ENCODE measurements at places on chromosomes 6 and 20. TPM values are rescaled to one million over a fixed set of nuclear protein-coding genes. Genes with fewer than 3 reads are reported as not detected.

Gene TMEM151B
- 0.10 TPM for total RNA-seq

Gene ZNF391
- 3.0 TPM for total RNA-seq

Gene PKHD1
- 1.3 TPM for total RNA-seq

Gene ID1
- total RNA-seq = 130 TPM

Gene BTN3A1
- total RNA-seq = 28.6 TPM

Gene OPRM1
- total RNA-seq = not detected

DNA sequence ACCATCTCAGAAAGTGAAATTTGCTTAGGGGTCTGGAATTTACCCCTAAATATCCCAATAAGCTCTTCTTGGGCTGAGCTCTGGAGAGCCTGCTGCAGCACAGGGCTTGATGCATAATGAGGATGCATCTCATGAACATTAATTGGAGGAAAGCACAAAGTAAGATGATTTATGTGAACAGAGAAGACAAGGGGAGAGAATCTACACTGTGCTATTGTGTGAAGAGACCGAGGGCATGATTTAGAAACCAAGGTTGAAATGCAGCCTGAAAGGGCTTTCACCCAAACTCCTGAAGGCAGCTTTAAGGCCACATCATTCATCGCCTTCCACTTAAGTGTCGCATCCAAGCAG, 27.8 kb upstream of the GPR63 start:
- no peak for DNase-seq

- DNase-seq = no peak
These were observed 107.4 kb upstream of the NAA20 start for GRCh38 chr20:19909725-19910124.

DNA sequence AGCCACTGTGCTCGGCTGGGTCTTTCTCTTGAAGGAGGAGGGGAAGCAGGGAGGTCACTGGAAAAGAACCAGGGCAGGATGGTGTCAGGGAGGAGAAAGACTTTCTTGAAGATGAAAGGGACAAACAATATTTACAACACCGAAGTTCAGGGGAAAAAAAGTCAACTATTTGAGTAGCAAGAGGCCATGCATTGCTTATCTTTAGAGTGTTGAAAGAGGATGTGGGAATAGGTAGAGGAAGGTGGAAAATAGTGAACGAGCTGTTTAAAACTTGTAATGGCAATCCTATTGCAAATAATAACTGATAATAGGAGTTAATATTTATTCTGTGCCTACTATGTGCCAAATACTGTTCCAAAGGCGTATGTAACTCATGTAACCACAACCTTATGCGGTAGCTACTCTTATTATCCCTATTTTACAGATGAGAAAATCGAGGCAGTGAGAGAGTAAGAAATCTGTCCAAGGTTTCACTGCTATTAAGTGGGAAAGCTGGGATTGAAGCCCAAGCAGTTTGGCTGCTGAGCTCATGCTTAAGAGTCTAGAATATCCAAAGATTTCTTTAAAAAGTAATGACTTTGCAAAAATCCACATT, 12.7 kb upstream of the MLIP start:
- DNase-seq = no peak

DNA sequence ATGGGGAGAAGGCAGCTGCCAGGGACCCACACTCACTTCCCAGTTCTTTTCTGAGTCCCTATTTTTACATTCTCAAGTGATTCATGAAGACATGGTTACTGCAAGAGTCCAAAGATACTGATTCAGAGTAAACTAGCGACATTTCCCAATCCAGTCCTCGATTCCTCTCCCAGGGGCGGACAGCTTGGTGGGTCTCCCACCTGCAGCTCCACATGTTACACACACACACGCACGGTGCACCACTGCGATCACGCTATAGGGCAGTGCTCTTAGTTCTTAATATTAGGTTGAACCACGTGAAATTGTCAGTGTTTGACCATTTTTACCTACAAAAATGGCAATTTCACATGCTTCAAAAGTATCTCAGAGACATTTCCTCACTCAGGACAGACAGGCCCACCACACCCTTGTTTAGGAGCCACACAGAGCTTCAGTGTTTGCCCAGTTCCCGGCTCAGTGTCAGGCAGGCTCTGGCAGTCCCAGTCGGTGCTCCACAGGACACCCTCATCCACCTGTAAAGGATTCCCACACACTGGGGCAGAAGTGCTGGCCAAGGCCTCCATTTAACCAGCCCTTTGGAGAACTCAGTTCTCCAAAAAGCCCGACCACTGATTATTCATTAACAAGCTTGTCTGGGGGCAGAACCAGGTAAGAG, 51.8 kb downstream of the RRBP1 start:
- no peak for DNase-seq

GRCh38 chr6:4864519-4864918, 88.3 kb downstream of the CDYL start:
- no peak for DNase-seq

DNA sequence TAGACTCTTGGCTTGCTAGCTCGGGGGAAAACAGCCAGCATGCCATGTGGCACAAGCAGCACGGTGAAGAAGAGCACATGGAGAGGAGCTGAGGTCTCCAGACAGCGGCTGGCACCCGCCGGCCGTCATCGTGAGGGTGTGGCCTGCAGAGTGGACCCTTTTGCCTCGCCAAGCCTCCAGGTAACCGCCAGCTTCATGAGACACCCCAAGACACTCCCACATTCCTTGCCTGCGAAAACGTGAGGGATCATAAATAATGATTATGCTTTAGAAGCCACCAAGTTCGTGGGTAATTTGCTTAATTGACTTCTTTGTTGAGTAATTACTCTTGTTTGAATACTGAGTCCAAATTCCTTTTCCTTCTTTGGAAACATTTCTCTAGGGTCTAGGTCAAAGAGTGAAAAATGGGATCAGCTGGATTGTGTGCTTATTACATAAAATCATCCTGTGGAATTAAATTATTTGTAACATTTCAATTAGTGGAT, 23.2 kb downstream of the FAM50B start:
- no peak for DNase-seq

- peak; percentile 11 for DNase-seq
These were observed 25.0 kb downstream of the ZDHHC14 start for GRCh38 chr6:157405986-157406385.

DNA sequence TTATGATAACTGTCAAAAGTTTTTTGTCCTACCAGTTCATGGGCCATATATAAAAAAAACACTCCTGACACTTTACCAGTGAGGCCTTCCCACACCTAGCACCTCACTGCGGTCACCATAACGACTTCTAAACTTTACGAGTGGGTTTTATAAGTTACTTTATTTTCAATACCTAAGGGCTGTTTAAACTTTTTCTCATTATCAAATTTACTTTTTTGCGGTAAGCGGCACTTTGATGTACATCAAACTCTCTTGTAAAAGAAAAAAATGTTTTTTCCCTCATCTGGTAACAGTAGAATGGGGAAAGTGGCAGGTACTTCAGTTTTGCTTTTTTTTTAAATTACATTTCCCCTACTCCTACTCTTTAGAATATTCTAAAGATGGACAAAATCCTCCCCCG, 36.2 kb downstream of the FYN start:
- DNase-seq = no peak

- no peak for DNase-seq
These were observed 71.0 kb upstream of the MRAP2 start for GRCh38 chr6:83962582-83962981.

- no peak for DNase-seq
These were observed 111.3 kb downstream of the TNFAIP3 start for GRCh38 chr6:137978252-137978896.

DNA sequence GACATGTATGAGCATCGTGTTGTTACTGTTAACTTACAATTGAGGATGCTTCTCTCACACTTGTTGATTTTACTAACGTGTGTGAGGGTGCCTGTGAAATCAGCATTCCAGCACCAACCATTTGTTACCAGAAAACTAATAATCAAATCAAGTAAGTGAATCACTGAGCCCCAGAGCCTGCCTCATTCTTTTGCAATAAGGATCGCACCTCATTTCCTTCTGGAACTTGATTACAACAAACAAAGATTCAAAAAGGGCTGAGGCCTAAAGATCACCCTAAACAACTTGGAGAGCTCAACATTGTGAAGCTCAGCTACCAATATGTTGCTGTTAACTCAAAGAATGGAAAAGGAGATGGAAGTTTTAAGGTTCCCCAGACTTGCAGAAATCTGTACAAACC, 274.7 kb downstream of the TFAP2A start:
- no peak for DNase-seq

DNA sequence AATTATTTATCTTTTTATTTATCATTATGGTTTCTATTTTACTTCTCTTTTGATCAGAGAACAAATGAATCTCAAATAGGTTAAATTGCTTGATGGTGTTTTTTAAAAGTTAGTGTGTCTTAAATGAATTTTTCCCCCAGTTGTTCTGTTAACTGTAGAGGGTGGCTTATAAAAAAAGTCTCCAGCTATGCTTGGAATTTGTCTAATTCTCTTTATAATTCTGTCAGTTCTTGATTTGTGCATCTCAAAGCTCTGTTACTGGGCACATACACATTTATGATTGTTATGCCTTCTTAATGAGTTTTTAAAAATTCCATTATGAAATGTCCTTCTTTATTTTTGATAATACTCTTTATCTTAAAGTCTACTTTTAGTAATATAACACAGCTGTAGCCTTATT, 58.0 kb downstream of the LIN28B start:
- DNase-seq = no peak

DNA sequence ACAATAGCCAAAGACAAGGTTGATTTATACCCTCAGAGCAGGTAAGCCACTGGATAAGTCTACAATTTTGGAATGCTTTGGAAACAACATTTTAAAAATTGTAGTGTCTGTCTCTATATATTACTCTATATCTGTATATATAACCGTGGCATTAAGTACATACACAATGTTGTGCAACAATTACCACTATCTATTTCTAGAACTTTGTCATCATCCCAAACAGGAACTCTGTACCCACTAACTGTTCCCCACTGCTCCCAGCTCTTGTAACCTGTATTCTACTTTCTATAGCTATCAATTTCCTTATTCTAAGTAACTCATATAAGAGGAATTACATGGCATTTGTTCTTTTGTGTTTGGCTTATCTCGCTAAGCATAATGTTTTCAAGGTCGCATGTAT, 78.2 kb upstream of the ASCC3 start:
- DNase-seq = no peak

DNA sequence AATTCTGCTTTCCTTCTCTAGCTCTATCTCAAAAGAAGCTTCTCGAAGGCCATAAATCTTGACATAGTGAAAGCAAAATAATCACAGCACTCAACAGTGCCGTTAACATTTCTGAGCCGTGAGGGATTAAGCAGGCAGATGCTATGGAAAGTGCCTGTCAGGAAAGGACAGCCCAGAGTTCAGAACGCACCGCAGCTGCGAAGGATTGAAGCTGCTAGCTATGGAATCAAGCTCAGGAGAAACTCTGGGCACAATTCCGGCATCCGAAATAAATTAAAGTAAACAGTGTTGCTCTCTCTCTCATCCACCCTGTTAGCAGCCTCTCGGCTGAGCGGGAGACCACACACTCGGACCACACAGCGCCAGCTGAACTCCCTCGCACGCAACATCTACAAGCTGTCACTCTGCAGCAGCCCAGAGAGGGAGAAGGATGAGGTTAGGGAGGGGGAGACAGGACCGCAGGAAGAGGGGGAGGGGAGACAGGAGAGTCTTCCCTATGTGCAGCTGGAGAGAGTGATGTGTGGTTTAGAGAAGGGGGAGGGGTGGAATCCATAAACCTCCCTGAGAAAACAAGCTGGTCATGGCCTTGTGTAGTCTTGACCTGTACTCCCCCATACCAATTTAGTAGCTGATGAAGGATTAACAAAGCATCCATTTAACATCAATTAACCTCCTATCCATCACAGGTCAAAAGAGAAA, 9.0 kb downstream of the EXOC2 start:
- peak; percentile 90 for DNase-seq

GRCh38 chr6:139981768-139982181, 607.3 kb upstream of the CITED2 start:
- peak; percentile 80 for DNase-seq

DNA sequence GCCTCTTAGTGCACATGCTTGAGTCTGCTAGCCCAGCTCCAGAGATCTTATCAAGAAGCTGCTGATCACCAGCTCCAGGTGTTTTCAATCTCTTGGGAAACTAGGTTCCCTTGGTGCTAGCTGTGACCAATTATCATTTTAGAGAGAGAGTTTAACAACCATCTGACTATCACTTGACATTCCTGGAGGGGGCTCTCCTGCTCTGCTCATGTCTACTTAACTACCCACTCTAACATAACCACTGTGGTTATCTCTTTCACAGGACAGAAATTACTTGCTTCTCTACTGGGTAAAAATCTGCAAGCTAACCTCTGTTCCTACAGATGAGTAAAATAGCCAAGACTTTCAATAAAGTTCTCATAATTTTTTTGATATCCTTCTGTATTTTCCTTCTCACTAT, 823.4 kb upstream of the GJE1 start:
- no peak for DNase-seq

DNA sequence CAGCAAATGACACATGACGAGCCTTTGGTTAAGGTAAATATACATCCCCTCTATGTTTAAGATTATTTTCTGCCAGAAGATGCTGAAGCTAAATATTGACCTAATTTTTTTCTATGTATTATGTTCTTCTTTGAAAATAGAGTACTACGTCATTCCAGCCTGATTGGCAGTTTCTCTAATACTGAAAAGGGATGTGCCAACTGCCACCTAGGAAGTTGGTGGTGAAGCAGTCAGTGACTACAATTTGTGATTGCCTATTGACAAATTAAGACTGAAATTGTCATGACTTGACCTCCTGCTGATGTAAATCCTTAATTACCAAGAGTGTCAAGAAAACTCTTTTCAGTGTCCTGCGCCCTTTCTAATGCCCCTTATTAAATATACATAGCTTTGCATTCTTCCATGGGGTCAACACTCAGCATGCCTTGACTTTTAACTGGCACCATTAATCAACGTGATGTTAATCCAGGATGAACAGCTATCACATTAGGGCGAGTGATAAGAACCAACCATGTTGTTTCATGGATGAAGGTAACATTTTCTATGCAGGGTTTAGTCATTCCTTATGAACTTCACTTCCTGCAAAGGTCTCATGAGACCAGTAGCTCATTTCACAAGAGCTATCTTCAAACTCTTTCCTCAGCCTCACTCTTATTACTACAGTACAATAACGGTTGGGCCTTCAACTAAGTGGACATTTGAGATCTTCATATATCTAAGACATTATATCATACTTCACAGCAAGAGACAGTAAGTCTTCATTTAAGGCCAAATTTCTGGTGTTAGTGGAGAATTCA, 22.5 kb upstream of the SGK1 start:
- DNase-seq = no peak

DNA sequence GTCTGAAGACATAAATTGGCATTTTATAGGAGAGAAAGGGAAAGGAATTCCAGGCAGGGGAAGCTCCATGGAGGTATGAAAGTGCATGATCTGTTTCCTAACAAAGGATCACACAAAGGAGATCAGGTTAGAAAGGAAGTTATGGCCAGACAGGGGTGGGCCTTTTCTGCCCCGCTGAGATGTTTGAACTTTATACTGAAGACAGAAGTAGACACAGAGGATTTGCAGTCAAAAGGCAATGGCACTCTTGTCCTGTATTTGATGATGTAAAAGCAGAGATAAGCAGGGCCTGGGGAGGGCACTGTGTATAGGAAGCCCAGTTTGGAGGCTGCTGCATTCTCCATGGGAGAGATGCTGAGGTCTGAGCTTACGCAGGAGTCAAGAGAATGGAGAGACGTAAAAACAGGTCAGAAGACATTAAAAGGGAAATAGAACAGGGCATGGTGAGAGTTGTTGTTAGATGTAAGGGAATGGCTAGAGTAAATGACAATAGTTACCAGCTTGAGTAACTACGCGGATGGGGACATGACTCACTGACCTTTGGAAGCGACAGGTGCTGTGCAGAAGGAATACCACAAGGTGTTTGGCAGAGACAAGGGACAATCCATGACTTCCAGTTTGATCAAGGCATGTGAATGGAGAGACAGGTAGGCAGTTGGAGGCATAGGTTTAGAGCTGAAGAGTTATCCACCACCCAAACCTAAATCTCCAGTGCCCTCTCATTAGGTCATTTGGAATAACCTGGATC, 190.6 kb upstream of the SASH1 start:
- no peak for DNase-seq
